Panc1 (cell line): ENCODE measurements at places on chromosomes 11 and 22. TPM values are rescaled to one million over a fixed set of nuclear protein-coding genes. Genes with fewer than 3 reads are reported as not detected.

Gene OR56A1
- not detected for total RNA-seq

Gene CTSF
- total RNA-seq: 28.7 TPM

Gene DUSP8
- total RNA-seq: 5.5 TPM

Gene TBX10
- not detected for total RNA-seq

Gene OR8B8
- not detected for total RNA-seq

Gene GTSE1
- 36.2 TPM for total RNA-seq

Gene SDF2L1
- 66.0 TPM for total RNA-seq

Gene RBMXL2
- total RNA-seq: 0.10 TPM

Gene ZP1
- not detected for total RNA-seq

Gene B3GAT1
- 0.10 TPM for total RNA-seq

Gene OR52E8
- total RNA-seq: not detected

Gene SLC37A2
- 0.23 TPM for total RNA-seq

Gene ANKRD49
- 15.4 TPM for total RNA-seq

Gene UBTFL1
- total RNA-seq: not detected

Gene OVOL1
- 0.23 TPM for total RNA-seq

Gene HMOX1
- 105 TPM for total RNA-seq

Gene SLC6A5
- not detected for total RNA-seq

Gene OR2D2
- total RNA-seq: 0.49 TPM

Gene SUSD2
- total RNA-seq: 10.6 TPM

Gene CNGA4
- total RNA-seq: 0.62 TPM

Gene DTX4
- 0.21 TPM for total RNA-seq

Gene KCNJ5
- total RNA-seq: 0.28 TPM

Gene NXPE2
- not detected for total RNA-seq

Gene TTLL8
- total RNA-seq: not detected

Gene UCP3
- 0.46 TPM for total RNA-seq

Gene SLC15A3
- total RNA-seq: 8.7 TPM
